NCI-H187 (cell line): ENCODE measurements at places on chromosomes 13 and 19.
A peak's percentile ranks its signal among the peaks of the same experiment; 100 is the strongest.

- no peak for DNase-seq
Observed at GRCh38 chr13:102250448-102250847, 151.4 kb downstream of the FGF14 start.

- no peak for DNase-seq
Observed at GRCh38 chr13:91189506-91189905, 158.0 kb upstream of the MIR17HG start.

- no peak for DNase-seq
Observed at GRCh38 chr13:98792785-98793495, 40.5 kb upstream of the SLC15A1 start.

GRCh38 chr19:32767951-32768679 is 48.5 kb downstream of the TDRD12 start:
- no peak for DNase-seq

DNA sequence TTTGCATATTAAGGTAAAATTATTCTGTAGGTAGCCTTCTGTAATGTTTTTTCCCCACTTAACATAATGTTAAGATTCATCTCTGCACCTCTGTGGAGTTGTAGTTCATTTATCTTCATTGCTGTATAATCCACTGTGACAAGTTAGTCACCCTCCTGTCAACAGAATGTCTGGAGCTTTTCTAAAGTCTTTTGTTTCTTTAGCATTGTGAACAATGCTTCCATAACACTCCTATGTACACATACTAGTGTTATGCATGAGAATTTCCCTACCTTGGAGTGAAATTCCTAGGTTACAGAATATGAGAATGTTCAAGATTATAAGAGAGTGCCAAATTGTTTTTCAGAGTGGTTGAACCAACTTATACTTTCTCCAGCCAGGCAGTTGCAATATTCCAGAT is 113.5 kb downstream of the COG6 start:
- no peak for DNase-seq

GRCh38 chr13:98239162-98240076 is 62.4 kb upstream of the RNF113B start:
- peak; percentile 70 for DNase-seq

DNA sequence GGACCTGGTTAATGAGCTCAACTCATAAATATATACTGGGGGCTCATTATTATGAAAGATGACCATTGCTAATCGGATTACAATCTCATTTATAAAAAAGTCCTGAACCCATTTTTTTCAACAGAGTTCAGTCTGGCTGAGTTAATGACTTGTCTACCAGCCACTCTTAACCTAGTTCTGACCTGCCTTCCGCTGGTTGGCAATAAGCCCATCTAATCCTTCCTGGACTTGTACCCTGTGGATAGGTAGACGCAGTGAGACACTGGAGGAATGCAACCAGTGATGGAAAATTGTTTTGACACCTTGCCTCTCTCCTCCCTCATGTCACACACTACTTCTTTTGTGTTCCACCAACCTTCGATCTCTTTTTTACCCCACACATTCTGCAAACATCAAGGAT is 279.9 kb downstream of the FOXO1 start:
- DNase-seq: no peak

GRCh38 chr19:17340871-17341357 is 3.6 kb downstream of the GTPBP3 start:
- DNase-seq: no peak

GRCh38 chr19:49073514-49074378 is 1.2 kb upstream of the KCNA7 start:
- DNase-seq: no peak

GRCh38 chr13:20378721-20379120 is 146.6 kb upstream of the GJB6 start:
- no peak for DNase-seq
